ENCODE measurements at places on chromosomes 3 and 15.

GRCh38 chr3:188415196-188415595 lies 261.2 kb downstream of the LPP start:
- no peak for DNase-seq

DNA sequence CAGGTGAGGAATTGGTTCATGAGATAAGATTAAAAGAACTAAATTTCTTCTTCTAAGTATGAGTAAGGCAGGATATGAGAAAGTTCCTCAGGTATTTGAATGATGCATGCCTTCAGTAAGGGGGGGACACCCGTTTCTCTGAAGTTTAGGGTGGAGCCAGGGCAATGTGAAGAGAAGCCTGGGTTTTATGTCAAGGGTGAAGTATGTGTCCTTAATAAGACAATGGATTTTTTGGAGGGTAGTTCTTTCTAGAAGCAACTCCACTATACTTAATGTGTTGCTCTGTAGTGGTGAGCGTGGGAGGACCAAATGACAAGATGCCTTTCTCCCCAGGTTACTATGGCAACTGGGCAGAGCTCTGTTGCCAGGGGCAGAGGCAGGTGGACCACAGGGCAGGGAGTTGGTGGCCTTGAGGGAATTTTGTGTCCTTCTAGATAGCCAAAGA lies 44.0 kb downstream of the PHLDB2 start:
- DNase-seq = peak; percentile 83

DNA sequence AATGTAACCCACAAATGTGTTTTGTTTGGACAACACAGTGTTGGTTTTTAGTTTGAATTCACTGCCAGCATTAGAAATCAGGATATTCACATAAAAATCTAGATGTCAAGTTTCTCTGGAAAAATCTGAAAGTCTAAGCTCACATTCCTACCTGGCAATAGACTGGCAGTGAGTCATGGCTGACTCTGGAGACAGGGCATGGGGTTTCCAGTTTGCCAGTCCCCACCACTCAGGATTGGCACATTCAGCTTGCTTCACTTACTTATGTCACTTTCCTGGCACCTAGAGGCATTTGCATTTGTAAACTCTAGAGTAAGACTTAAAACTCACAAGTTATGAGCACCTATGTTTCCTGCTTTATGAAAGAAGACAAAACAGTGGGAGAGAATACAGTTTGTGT lies 19.1 kb upstream of the SEC61A1 start:
- DNase-seq = no peak

DNA sequence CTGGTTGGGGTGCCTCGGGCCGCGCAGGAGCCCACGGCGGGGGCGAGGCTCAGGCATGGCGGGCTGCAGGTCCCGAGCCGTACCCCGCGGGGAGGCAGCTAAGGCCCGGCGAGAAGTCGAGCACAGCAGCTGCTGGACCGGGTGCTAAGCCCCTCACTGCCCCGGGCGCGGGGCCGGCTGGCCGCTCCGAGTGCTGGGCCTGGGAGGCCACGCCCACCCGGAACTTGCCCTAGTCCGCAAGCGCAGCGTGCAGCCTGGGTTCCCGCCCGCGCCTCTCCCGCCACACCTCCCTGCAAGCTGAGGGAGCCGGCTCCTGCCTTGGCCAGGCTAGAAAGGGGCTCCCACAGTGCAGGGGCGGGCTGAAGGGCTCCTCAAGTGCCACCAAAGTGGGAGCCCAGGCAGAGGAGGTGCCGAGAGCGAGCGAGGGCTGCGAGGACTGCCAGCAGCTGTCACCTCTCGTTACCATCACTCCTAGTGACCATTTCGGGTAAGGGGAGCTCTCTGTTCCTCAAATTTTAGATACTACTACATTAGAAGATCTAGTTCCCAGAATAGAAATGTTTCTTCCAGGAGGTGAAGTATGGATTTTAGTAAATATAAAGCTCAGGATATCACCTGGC lies 417.0 kb upstream of the AGTR1 start:
- DNase-seq = no peak

GRCh38 chr3:132231633-132232032 lies 85.6 kb upstream of the ACP3 start:
- DNase-seq = peak; percentile 14

GRCh38 chr3:146692254-146692653 lies 87.1 kb upstream of the PLSCR5 start:
- no peak for DNase-seq

DNA sequence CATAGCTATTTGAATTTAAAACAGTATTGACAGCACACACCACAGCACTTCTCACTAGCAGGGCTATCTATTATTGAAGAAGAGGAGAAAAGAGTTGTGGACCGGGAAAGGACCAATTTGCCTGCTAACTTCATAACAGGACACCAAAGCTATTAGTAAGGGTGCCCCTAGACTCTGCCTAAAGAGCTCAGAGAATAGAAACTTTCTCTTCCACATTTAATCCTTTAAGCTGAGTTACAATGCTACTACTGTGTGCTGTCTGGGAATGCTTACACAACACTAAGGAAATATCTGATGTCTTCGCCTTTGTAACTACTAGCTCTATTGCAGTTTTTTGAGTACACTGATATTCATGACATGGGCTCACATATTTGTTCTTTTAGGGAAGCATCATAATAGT lies 13.5 kb upstream of the AADAC start:
- DNase-seq = no peak

DNA sequence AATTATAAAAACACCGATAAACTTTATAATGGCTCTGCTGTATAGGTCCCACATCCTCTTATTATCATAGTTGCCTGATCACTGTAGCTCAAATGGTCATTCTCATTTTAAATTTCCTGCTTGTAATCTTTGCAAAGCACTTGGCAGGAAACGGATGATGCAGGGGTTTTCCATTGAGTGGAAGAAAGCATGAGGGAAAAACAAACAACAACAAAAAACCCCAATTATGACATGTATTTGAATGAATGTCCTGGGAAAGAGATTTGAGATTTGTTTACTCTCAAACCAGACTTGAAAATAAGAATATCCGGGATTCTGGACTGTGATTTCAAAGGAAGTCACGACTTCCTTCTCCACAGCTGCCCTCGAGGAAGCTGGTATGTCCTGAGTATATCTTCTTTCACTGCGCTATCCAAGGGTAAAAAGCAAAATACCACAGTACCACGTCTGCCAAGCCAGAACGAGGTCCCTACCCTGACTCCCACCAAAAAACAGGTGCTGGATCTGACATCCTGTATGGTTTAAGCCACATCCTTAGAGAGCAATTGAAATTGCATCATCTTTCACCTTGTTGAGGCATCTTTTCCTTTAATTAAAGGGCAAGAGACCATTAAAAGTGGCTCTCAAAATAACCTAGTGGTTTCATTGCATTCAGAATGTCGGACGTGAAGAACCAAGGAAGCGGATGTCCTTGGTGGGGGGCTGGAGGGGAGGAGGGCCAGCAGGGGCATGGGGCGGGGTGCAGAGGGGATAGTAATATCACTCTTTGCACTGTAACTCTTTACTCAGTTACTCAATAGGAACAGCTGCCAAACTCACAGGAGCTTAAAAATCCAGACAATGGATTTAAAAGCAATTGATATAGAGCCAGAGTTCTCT lies 13.5 kb upstream of the TIPIN start:
- DNase-seq = no peak

- DNase-seq = no peak
Measured at GRCh38 chr15:52307847-52308246, 12.2 kb upstream of the MYO5C start.

- DNase-seq = peak; percentile 30
Measured at GRCh38 chr3:100709842-100710260, 557 bp downstream of the TFG start.

GRCh38 chr3:13608969-13609725 lies 60.2 kb downstream of the FBLN2 start:
- DNase-seq = no peak

DNA sequence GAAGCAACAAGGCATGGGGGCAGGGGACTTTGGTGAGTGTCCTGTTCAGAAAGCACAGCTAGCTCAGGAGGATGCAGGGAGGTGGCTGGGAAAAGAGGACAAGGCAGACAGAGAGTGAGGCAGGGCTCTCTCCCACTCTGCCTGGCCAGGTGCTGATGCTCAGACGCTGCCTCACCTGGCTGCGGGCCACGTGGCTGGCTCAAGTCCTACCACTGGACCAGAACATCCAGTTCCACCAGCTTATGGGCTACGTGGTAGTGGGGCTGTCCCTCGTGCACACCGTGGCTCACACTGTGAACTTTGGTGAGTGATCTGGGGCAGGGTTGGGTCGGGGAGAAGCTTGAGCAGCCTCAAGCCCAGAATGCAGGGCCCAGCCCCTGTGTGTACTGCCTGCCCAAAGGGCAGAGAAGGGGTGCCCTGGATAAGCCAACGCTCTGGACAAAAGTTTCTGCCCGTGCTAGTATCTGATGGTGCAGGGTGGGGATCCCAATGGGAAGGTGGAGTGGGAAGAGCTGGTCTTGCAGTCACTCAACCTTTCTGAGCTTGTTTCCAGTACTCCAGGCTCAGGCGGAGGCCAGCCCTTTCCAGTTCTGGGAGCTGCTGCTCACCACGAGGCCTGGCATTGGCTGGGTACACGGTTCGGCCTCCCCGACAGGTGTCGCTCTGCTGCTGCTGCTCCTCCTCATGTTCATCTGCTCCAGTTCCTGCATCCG lies 20.9 kb downstream of the NOX5 start:
- DNase-seq = no peak

GRCh38 chr3:5143464-5143863 lies 21.4 kb downstream of the ARL8B start:
- no peak for DNase-seq
